ENCODE measurements at places on chromosomes 2 and 18. TPM values are rescaled to one million over a fixed set of nuclear protein-coding genes. Genes with fewer than 3 reads are reported as not detected.

- no peak for DNase-seq
Observed at GRCh38 chr2:67489396-67489795, 92.3 kb downstream of the ETAA1 start.

DNA sequence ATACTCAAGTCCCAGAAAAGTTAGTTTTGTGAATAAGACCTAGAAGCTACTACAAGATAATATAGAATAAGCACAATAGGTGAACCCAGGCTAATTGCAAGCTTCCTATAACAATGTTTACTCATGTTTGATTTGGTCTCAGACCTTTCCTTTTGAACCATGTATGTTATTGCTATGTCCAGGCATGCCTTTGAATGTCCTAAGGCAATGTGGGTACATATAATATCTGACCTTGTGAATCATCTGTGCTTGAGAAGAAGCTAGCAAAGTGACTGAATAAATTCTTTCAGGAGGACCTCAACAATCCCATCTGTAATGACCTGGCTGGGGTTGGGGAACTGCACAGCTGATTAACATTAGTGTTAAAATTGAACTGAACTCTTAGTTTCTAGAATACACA, 1285.9 kb upstream of the CELF4 start:
- no peak for DNase-seq

- peak; percentile 26 for DNase-seq
Observed at GRCh38 chr2:71990122-71990521, 157.5 kb downstream of the CYP26B1 start.

DNA sequence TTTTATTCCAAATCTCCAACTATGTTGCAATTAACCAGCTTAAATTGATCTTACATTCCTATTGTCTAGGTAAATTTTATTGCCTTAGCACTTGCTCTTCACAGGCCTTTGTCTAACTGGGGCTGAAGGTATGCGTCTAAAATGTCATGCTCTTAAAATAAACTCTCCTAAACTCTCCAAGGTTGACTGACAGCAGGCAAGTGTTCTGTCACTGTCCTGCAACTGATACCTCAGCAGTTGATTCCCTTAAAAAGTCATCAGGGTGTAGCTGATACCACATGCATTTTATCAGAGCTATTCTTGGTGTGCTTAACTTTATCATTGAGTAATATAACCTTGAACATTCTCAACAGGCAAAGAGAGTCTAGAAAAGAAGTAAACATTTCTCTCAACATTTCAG, 680 bp downstream of the TTN start:
- DNase-seq, result no peak

Gene TWIST2
- total RNA-seq, result 6.2 TPM

Gene CHRNG
- not detected for total RNA-seq

Gene GNAL
- 4.4 TPM for total RNA-seq

Data from right atrium auricular region (tissue), 2 donors.